Stimulated activated CD4-positive, alpha-beta T cell treated with anti-CD3 and anti-CD28 coated beads, Interleukin-1b, Interleukin-23, amount 100 ng/mL, for 1 hour (primary cell): ENCODE measurements at places on chromosomes 5 and 9.

GRCh38 chr9:121783521-121784507 lies 132.4 kb downstream of the DAB2IP start:
- DNase-seq: no peak

- DNase-seq: no peak
Observed at GRCh38 chr5:79961716-79962574, 29.1 kb downstream of the MTX3 start.

GRCh38 chr5:96687080-96687479 lies 24.9 kb downstream of the CAST start:
- DNase-seq: no peak

DNA sequence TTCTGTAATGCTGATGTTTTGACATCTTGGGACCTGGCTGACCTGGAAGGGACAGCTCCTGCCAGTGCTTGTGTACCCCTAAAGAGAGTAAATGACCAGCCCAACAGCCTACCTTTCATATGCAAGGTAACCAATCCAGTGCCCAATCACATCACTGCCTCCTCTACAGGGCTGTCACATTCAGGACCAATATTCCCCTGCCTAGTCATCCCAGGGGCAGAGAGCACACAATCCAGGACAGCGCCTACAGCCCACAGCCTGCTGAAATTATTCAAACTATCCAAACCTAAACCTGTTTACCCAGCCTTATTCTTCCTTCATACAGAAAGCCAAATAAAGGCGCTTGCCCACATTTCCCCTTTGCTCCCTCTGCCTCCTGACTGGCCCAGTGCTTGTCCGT lies 284.1 kb downstream of the CTNND2 start:
- DNase-seq: no peak

DNA sequence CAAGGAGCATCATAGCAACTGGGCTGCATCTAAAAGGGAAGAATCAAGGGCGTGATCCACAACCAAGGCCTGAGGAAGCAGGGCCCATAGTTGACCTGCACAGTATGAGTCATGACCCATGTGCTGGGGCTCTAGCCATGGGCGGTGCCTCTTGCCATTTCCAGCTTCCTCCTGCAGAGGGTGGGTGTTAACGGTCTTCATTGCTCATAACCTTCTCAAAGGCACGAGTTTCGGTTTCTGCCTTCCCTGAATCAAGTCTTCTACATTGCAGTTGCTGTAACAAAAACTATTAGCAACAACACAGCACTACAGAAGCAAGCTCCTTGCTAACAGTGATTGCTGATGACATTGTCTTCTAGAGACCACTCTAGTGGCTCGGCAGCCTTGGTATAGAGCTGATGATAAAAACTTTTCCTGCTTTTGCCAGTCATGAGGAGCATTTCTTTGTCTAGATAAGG lies 66.9 kb downstream of the CTSL start:
- no peak for DNase-seq
